ENCODE measurements at places on chromosomes 11 and 22.

GRCh38 chr11:12232160-12232559 lies 121.8 kb downstream of the MICAL2 start:
- H3K36me3 ChIP-seq: no peaks in the 10 kb centered on the region
- no peaks in the 10 kb centered on the region for H3K27me3 ChIP-seq
- DNase-seq: no peak

- H3K36me3 ChIP-seq: no peaks in the 10 kb centered on the region
- H3K4me3 ChIP-seq: no peak overlapping the region
- H3K27me3 ChIP-seq: no peaks in the 10 kb centered on the region
- no peak for DNase-seq
- no peaks in the 10 kb centered on the region for H3K4me1 ChIP-seq
Observed at GRCh38 chr11:95501761-95502266, 270.8 kb upstream of the SESN3 start.

DNA sequence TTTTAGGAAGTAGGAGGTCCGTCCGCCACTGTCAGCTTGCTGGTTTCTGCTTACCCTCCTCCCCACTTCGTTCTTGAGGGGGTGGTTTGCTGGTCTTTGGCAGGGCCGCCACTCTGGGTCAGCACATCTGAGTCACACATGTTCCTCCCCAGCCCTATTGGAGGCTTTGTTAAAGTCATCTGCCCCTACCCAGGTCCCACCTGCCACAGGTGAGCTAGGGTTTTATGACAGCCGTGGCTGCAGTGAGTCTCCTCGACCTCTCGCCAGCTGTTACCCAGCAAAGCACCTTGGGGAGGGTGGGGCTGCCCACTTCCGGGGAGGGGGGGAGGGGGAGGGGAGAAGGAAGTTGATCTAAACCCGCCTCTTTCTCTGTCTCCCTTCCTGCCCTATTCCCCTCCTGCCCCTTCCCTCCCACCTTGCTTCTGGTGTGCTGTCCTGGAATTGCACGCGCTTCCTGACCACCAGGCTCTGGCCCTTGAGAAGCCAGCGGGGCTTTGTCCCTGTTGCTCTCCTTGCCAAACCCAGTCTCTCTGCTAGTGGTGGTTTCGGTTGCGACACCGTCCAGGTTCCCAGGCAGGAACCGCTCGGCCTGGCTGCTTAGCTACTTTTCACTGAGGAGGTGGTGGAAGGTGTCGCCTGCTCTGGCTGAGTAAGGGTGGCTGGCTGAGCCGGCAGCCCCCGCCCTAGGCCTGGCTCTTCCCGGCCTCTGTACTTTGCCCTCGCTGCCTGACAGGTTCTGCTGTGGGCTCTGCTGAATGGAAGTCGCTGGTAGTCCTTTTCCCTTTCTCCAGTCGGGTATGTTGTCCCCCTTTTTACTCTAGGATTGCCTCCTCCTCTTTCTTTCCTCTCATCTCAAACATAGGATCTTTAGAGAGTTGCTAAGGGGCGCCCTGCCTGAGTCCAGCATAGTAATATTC lies 28.5 kb downstream of the RCOR2 start:
- peak overlapping the region; percentile 90 for H3K27ac ChIP-seq
- H3K4me3 ChIP-seq: peak overlapping the region; percentile 19
- peak; percentile 82 for DNase-seq
- H3K27me3 ChIP-seq: no peaks in the 10 kb centered on the region
- peaks cover 35% of the 10 kb centered on the region for H3K4me1 ChIP-seq

DNA sequence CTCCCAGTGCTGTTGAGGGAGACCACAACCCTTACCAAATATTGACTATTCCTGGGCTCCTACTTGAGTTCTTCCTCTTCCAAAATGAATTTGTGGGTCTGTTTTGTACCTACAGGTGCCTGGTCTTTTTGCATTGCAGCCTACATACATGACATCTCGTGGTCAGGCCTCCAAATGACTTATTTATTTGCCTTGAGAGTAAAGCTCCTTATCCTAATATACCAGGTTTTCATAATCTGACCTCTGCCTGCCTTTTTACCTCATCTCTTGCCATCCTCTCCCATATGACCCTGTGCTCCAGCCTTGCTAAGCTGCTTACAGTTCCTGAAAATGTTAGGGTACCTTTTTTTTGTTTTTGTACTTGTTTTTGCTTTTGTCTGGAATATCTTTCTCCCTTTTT lies 130.4 kb downstream of the UVRAG start:
- H3K27me3 ChIP-seq: no peaks in the 10 kb centered on the region
- peaks cover 19% of the 10 kb centered on the region for H3K4me1 ChIP-seq
- no peak overlapping the region for H3K27ac ChIP-seq
- no peak overlapping the region for H3K4me3 ChIP-seq
- no peaks in the 10 kb centered on the region for H3K36me3 ChIP-seq
- no peak for DNase-seq

DNA sequence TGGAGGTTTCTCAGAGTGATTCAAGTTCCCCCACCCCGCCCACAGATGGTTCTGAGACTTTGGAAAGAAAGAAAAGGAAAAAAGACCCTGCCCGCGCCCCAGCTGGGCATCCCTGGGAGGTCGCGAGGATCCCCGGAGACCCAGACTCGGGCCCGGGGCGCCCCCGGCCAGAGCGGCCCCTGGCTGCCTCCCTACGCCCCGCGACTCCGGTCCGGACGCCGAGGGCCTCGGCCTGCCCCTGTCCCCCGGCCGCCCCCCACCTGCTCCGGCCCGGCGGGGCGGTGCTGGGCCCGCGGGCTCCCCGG lies 2.3 kb upstream of the AIFM3 start:
- H3K4me3 ChIP-seq: no peak overlapping the region
- no peak for DNase-seq
- no peaks in the 10 kb centered on the region for H3K36me3 ChIP-seq
- H3K27me3 ChIP-seq: peaks cover 34% of the 10 kb centered on the region

DNA sequence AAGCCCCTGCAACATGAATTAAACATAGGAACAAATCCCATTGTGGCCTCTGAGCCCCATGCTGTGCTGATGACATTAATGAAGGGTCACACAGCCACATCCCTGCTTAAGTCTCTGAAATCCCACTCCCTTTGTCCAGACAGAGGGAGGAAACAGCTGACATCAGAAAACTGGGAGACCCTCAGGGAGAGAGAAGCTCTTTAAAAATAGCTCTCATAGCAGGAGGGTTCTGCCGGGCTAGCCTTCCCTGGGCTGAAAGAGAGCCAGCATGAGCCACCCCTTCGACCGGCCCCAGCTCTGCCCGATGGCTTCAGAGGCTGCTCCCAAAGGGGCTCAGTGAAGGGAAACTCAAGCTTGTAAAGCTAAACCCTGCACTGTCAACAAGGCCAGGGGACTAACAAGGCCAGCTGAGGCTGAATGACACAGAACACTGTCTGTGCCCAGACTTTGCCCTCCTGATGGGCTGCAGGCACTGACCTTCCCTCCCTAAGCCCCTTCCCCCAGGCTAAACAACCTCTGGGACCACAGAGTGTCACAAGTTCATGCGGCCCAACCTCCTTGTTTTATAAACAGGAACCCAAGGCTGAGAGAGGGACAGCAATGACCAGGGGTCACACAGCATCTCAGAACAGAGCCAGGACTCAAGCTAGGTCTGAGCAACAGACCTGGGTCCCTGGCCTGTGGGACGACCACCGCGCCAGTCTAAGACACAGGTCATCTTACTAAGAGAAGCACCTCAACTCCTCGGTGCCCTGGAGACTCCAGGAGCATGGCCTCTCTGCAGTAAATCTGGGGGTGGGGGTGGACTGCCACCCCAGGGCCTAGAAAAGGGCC lies 163.8 kb downstream of the CHST1 start:
- H3K4me3 ChIP-seq: no peak overlapping the region
- no peaks in the 10 kb centered on the region for H3K27me3 ChIP-seq
- DNase-seq: no peak
- H3K36me3 ChIP-seq: no peaks in the 10 kb centered on the region

DNA sequence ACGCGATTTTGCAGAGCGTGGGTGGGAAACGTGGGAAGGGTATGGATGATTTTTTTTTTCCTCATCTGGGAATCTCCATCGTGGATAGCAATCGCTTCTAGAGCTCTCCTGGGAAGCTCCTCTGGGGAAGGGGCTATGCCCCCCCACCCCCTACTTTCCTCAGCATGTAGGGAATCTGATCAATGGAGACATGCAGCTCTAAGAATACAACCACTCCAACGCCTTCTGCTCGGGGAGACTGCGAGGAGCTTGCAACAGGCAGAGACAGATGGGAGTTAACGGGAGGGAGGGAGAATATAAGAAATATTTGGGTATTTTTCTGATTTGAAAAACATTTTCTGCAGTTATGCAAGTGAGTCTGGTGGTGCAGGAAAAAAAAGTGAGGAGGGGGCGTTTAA lies 104.6 kb upstream of the HSD17B12 start:
- no peak for DNase-seq
- H3K27me3 ChIP-seq: peaks cover 3% of the 10 kb centered on the region
- H3K36me3 ChIP-seq: no peaks in the 10 kb centered on the region
- H3K4me1 ChIP-seq: no peaks in the 10 kb centered on the region
- no peak overlapping the region for H3K4me3 ChIP-seq

DNA sequence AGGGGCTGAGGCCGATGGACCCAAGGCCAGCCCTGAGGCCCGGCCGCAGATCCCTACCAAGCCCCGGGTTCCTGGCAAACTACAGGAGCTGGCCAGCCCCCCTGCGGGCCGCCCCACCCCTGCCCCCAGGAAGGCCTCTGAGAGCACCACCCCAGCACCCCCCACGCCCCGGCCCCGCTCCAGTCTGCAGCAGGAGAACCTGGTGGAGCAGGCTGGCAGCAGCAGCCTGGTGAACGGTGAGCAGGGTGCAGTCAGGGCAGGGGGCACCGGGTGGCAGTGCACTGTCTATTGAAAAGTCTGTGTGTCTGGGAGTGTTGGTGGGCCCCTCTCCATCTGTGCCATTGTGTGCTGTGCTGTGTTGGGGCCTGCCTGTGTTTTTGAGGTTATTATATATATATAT lies 16.1 kb downstream of the MICALL1 start:
- no peaks in the 10 kb centered on the region for H3K4me1 ChIP-seq
- H3K36me3 ChIP-seq: peaks cover 36% of the 10 kb centered on the region
- H3K27me3 ChIP-seq: no peaks in the 10 kb centered on the region
- no peak overlapping the region for H3K27ac ChIP-seq

- no peaks in the 10 kb centered on the region for H3K27me3 ChIP-seq
- no peaks in the 10 kb centered on the region for H3K4me1 ChIP-seq
- no peak overlapping the region for H3K4me3 ChIP-seq
- no peak for DNase-seq
Observed at GRCh38 chr11:95135155-95135554, 45.5 kb downstream of the ENDOD1 start.

GRCh38 chr11:40294349-40294735 lies 1165.1 kb downstream of the LRRC4C start:
- no peak overlapping the region for H3K27ac ChIP-seq
- no peak for DNase-seq
- H3K36me3 ChIP-seq: no peaks in the 10 kb centered on the region
- H3K4me1 ChIP-seq: no peaks in the 10 kb centered on the region
- no peak overlapping the region for H3K4me3 ChIP-seq
- H3K27me3 ChIP-seq: no peaks in the 10 kb centered on the region

- H3K4me3 ChIP-seq: no peak overlapping the region
- no peaks in the 10 kb centered on the region for H3K36me3 ChIP-seq
- H3K4me1 ChIP-seq: no peaks in the 10 kb centered on the region
- no peak overlapping the region for H3K27ac ChIP-seq
- DNase-seq: no peak
Observed at GRCh38 chr11:75160880-75161279, 10.0 kb downstream of the SLCO2B1 start.

DNA sequence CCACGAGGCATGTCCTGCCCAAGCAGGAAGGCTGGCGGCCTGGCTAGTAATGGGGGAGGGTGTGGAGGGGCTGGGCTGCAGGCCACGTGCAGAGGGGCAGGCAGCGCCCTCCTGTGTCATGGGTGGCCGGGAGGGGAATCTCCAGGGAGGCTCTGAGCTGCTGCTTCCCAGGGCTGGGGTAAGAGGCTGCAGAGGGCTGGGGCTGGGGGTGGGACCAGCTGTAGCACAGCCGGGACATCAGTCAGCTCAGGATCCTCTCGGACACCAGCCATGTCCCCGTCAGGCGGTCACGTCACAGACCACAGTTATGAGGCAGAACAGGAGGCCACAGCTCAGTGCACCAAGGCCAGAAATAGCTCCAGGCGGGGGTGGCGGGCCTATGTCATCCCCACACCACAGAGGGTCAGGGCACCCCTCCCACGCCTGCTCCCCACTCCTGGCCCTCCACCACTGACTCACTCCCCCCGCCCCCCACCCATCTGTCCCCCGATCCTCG lies 21.1 kb downstream of the RTN4R start:
- no peak overlapping the region for H3K4me3 ChIP-seq
- no peaks in the 10 kb centered on the region for H3K27me3 ChIP-seq
- no peaks in the 10 kb centered on the region for H3K36me3 ChIP-seq
- peaks cover 39% of the 10 kb centered on the region for H3K4me1 ChIP-seq

DNA sequence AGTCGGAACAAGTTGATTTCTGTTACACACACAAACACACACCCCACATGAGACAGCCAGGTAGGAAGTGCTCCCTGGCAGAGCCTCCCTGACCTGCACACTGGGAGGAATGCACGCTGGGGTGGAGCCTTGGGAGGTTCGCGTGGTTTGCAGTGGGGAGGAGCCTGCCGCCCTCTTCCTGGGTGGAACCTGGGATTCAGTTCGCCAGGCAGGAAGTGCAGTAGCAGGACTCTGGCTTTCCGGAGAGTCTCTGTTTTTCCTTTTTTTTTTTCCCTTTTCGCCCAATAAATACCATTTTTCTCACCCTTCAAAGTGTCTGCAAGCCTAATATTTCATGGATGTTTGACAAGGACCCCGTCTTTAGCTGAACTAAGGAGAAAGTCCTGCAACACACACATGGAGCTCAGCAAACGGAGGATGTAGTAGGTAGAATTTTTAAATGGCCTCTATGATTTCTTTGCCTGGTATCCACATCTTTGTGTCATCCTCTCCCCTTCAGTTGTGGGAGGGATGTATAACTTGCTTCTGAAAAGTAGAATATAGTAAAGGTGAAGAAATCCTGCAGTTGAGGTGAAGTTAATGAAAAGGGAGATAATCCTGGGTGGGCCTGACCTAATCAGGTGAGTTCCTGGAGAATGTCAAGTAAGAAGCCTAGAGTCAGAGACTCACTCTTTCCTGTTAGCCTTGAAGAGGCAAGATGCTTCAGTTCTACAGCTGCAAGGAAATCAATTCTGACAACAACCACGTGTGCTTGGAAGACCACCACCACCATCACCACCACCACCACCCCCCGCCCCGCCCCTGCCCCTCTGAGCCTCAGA lies 72.9 kb downstream of the PIWIL4 start:
- no peak overlapping the region for H3K27ac ChIP-seq
- H3K4me3 ChIP-seq: no peak overlapping the region
- DNase-seq: no peak
- no peaks in the 10 kb centered on the region for H3K36me3 ChIP-seq

- no peak for DNase-seq
- H3K27me3 ChIP-seq: no peaks in the 10 kb centered on the region
- no peak overlapping the region for H3K4me3 ChIP-seq
- H3K4me1 ChIP-seq: peaks cover 29% of the 10 kb centered on the region
- H3K27ac ChIP-seq: no peak overlapping the region
Observed at GRCh38 chr11:126214841-126215240, 3.3 kb downstream of the FAM118B start.

DNA sequence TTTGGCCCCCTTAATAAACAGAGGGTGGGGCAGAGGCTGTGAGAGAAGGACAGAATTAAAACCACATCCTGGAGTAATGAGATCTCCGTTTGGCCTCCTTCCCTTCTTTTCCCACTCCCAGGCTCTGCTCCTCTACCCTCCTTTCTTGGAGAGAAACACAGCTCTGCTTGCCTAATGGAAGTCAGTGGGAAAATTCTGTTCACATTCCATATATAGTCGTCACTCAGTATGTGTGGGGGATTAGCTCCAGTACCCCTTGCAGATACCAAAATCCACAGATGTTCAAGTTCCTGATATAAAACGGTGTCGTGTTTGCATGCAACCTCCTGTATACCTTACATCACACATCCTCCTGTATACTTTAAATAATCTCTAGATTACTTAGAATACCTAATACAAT lies 37.6 kb upstream of the THY1 start:
- H3K36me3 ChIP-seq: no peaks in the 10 kb centered on the region
- H3K4me3 ChIP-seq: no peak overlapping the region
- H3K27ac ChIP-seq: no peak overlapping the region
- no peaks in the 10 kb centered on the region for H3K4me1 ChIP-seq
